ENCODE measurements at places on chromosomes 3 and 15.

GRCh38 chr3:190718097-190718496, 144.4 kb downstream of the GMNC start:
- DNase-seq: no peak

DNA sequence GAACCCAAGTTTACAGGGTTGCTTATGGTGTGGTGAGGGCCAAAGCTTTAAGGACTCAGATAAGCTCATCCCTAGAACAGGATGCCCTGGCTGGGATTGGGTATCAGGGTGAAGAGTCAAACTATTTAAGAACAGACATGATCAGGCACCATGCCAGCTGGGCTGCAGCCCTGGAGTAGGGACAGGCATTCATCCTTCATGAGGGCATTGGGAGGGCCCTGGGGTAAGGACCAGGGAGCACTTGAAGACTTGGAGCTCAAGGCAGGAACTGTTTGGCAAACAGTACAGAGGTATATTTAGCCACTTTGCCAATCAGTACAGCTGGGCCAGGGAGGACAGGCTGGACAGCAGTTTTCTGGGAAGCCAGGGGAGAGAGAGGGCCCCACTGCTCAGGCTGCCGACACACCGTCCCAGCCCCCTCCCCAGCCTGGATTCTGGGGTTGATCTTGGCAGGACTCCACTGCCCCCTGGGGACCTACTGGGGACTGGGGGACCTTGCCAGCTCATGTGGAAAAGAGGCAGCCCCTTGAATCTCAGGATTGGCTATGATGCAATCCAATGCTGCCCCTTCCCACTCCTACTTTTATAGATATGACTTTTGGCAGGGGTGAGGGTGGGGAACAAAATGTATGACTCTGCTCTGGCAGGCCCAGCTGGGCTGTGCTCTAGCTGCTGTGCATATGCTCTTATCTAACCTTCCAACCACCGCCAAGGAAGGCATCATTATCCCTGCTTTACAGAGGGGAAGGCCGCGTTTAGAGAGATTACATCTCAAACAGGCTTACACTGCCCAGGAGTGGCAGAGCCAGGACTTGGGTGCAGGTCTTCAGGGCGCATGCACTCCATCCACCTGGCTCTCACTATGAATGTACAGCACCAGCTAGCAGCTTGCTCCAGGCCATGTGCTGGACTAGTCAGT, 2.3 kb downstream of the PLA2G4E start:
- no peak for DNase-seq

- no peak for DNase-seq
Measured at GRCh38 chr15:77507911-77508310, 87.2 kb downstream of the HMG20A start.

DNA sequence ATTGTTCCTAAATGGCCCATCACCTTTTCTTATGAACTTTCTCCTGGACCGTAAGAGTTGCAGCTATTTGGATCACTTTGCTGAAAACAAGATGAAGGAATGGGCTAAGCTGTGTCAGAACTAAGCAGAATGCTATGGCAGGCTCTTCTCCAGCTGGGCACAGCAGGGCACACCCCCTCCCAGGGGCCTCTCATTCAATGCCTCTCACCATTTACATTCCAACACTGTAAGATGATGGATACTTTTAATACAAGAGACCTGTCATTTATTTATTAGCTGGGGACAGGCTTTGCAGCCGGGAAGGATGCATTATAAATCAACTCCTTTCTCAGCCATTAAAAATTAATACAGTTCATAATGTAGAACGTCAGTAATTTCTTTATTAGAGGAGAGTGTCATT, 240.1 kb downstream of the NTRK3 start:
- no peak for DNase-seq

GRCh38 chr3:10465161-10465560, 40.2 kb downstream of the ATP2B2 start:
- DNase-seq: no peak

GRCh38 chr3:124019291-124019690, 27.4 kb upstream of the ROPN1 start:
- DNase-seq: no peak

- DNase-seq: no peak
Measured at GRCh38 chr3:97872525-97873042, 50.8 kb downstream of the CRYBG3 start.

GRCh38 chr3:55903680-55904079, 416.6 kb upstream of the WNT5A start:
- DNase-seq: no peak

- no peak for DNase-seq
Measured at GRCh38 chr3:142863010-142863817, 25.7 kb downstream of the PCOLCE2 start.

All from cortex of kidney (tissue), 1 donor.